ENCODE measurements at places on chromosomes 16 and 17.

DNA sequence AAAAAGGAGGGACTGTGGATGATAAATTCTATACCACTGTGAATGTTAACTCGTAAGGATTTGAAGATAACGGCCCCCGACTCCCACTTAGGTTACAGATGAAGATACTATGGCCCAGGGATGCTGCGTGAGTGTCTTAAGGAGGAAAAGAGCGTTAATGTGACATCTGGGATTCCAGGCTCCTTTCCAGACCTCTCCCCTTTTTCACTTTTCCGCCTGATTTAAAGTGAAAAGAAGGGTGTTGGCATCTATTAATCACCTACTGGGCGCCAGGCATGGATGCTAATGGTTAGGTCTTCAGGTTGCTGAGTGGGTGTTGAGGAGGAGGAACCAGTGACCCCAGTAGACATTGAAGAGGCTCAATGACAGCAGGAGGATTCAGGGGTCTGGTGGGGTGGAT lies 117.8 kb downstream of the RBFOX1 start:
- DNase-seq, result no peak

- DNase-seq, result no peak
Observed at GRCh38 chr17:67517325-67517724, 140.2 kb downstream of the PITPNC1 start.

GRCh38 chr16:1335996-1336395 lies 2.6 kb downstream of the BAIAP3 start:
- no peak for DNase-seq

DNA sequence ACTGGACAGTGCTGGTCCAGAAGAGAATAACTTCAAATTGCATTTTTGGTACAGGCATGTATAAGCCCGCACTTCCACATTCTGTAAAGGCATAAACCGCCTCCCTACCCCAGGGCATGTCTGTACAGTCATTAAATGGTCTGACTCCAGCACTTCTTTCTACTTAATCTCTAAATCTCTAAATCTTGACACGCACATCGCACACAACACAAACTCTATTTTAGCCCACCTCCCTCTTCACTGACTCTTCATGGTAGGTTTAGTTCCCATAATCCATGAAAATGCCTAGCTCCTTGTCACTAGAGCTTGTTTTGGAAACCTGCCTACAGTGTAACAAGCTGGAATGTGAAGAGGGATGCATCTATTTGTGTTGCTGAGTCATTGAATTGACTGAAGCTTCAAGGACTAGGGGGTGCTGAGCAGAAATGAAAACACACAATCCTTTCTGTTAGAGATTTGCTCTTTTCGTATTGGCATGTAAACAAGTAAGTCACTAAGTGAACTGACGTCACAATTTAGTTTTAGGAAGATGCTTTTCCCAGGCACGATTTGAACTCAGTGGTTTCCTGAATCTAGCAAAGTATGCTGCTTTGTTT lies 1.6 kb upstream of the DUSP14 start:
- DNase-seq, result no peak

DNA sequence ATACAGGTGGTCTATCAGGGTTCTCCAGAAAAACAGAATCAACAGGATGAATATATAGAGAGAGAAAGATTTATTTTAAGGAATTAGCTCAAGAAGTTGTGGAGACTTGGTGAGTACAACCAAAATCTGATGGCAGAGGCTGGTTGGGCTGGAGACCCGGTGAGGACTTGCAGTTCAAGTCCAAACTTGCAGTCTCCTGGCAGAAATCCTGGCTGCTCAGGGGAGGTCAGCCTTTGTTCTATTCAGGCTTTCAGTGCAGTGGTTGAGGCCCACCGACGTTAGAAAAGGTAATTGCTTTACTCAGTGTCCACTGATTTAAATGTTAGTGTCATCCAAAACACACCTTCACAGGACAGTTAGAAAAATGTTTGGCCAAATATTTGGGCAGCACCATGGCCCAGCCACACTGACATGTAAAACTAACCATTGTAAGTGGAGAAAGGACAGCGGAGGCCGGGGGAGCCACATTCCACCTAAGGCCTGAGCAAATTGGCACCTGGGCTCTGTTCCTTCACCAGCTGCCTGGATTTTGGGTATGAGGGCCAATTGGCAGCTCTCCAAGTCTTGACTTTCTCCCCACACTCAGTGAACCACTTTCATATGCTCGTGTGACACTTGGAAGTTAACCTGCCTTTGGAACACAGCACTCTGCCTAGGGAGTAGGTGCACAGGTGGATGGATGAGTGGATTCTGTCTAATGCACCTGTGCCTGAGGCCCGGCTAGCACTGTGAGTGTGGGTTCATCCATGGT lies 54.7 kb downstream of the CACNG5 start:
- no peak for DNase-seq

DNA sequence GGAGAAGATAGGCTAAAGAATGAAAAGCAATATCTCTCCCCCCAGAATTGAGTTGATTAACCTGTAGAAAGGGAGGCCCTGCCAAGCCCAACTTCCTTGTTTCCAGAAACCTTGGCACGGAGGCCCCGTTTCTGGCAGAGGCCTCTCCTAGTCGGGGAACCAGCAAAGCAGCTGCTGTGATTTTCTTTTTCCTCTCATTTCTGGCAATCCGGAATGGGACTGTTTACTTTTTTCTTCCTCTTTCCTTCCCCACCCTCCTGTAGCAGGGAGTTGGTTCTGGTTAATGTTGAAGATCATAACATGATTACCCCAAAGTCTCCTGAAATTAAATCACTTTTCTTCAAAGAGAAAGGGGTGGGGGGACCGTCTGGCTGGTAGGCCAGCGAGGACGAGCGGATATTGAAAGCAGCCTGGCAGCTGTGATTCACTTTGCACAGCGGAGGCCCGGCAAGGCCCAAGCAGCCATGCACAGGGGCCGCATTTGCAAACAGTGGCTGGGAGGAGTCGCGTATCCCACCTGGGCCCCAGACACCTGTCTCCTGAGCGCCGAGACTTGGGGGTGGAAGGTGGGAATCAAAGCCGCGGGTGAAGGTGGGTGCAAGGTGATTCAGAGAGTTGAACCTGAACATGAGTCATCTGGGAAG lies 51.5 kb downstream of the NTN1 start:
- no peak for DNase-seq

GRCh38 chr17:67054011-67054591 lies 9.7 kb downstream of the CACNG1 start:
- no peak for DNase-seq

DNA sequence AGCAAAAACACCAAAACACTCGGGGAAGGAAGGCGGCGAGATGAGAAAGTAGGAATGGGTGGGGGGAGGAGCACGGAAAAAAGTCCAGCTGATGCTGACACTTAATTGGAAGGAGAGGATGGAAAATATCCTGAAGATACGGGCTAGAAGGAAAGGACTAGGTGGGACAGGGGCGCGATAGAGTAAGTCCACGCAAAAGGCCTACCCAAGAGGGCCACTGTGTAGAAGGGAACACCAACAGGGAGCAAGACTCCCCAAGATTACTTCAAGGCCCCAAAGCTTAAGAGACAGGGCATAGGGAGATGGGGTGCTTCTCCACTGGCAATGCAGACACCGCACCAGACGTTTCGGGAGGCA lies 736 bp downstream of the APPBP2 start:
- no peak for DNase-seq

DNA sequence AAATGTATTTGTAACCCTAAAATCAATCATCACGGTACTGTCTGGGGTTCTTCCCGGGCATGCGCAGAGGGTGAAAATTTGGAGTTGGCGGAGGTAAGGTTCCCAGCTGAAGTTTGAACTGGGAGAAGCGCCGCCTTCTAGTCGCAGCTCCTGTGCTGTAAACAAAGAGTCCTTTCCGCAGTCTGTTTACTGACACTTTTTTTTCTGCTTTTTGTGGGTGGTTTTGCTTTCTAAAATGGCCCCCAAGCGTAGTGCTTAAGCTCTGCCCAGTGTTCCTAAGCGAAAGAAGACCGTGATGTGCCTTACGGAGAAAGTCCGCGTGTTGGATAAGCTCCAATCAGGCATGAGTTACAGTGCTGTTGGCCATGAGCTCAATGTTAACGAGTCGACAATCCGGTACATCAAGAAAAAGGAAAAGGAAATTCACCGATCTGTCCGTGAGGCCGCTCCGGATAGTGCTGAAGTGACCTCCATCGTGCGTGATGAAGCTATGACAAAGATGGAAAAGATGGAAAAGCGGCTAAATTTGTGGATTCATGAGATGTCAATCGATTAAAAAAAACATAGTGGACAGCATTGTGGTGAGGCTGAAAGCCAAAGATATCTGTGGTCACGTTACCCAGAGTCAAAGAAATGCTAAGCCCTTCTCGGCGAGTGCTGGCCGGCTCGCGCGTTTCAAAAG lies 570 bp upstream of the CFDP1 start:
- no peak for DNase-seq

DNA sequence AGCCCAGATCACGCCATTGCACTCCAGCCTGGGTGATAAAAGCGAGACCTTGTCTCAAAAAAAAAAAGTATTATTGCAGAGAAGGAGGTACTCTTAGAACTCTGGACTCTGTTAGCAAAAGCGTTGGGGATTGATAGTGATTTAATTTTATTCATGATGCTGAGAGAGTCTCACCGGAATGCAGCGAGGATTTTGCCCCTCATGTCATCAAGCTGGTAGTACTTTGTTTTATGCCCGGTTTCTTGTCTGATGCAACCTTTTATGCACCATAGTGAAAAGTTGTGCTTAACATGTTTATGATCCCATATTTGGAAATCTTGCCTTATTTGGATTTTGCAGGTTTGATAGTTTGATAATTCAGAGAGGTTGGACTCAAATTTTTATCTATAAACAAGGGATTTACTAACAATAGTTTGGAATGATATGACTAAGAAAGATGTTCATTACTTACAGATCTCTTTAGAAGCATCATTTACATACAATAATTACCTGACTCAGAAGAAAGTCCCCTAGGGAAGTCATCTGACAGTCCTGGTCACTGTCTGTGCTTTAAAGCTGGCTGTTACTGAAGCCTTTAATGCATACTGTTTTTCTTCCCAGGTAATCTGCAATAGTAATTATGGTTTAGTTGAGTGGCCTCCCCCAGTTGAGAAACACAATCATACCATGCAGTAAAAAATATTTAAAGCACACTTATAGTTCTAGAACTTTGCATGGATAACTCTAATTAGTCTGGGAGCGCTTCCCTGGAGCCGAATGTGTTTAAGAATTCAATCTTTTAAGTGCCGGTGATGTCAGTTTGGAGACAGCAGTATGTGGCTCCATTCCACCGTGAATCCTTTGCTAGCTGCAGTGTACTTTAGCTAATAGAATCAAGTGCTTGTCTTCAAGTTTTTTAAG lies 120.9 kb downstream of the PRKCA start:
- no peak for DNase-seq

DNA sequence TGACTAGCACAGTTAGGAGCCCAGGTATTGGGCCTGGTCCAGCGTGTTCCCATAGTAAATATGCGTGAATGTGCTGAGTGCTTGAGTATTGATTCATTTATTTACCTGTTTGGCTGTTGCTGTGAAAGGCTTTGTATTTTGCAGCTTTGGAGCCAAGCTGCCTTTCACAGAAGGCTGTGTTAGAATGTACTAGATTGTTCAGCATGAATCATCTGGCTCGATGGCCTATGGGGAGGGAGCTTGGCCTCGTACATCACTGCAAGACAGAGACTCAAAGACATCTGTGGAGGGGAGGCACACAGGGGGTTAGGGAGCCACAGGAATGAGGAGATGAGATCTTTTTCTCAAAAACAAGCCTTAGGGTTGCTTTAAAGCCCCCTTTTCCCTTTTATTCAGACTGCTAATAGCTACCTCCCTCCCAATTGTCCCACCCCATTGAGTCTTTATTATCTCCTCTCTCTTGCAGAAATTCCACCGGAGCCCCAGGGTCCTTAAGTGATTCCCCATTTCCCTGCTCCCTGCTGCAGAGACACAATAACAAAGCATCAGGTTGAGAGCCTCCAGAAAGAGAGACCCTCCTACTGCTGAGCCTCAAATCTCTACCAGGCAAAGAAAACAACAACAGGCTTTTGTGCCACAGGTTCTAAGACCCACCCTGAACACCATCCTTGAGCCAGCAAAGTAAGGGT lies 307.2 kb downstream of the ABCC12 start:
- DNase-seq, result no peak

DNA sequence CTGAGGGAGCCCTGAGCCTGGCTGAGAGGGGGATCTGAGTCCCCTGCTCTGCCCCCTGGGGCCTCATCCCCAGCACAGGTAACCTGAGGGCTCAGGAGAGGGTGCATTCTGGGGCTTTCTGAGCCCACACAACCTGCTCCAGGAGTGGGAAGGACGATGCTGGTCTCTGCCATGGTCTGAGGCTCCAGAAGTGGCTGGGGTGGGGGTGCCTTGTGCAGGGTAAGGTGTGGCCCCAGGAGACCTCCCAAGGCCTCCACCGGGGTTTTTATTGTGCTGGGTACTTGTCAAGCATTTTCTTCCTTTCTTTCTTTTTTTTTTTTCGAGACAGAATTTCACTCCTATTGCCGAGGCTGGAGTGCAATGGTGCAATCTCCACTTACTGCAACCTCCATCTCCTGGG lies 300 bp downstream of the CTRB1 start:
- DNase-seq, result no peak

GRCh38 chr16:70689970-70690891 lies 4.4 kb upstream of the MTSS2 start:
- DNase-seq, result no peak

DNA sequence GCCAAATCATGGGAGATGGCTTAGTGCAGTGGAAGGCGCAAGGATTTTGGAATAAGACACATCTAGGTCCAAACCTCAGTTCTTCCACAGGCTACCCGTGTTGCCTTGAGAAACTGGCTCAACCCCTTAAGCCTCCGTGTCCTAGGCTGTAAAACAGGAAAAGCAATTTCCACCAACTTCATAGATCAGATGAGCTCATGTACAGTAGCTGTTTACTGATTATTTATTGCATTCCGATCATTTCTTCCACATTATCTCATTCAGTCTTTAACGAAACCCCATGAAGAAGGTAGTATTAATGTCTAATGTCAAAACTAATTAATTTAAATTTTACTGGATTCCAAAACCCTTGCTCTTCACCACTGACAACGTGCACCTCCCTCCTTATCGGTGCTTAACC lies 231.6 kb downstream of the GRIN2A start:
- DNase-seq, result no peak

GRCh38 chr17:43953746-43954145 lies at the start of gene PYY:
Gene PYY (minus strand): TSS chr17:43953940. CDS start chr17:43953483, 457 bp downstream.
- DNase-seq, result no peak

DNA sequence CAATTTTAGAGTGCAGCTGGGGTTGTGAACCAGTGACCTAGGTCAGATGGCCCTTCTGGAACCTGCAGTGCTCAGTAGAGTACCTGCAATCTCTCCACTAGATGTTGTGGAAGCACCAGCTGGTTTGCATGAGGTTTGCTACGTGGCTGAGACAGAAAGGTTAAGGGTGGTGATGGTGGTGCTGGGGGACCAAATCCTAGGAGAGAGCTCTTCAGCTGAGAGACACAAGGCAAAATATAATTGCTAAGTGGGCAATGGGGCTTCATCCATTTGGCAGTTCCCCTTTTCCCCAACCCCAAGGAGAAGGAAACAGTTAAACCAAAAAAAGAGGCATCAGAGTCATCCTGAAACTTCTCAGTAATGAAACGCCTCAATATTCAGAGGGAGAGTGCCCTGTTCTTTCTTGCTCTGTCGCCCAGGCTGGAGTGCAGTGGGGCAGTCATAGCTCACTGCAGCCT lies 13.9 kb downstream of the ITPRIPL2 start:
- no peak for DNase-seq
